Stomach (tissue), 19 donors: ENCODE measurements at places on chromosomes 13 and 19. TPM values are rescaled to one million over a fixed set of nuclear protein-coding genes. Genes with fewer than 3 reads are reported as not detected.

GRIN2D gene
- not detected for total RNA-seq

- no peak for DNase-seq
Observed at GRCh38 chr13:70668293-70668692, 560.0 kb upstream of the KLHL1 start.

GRCh38 chr13:112732679-112733078, 42.8 kb downstream of the ATP11A start:
- no peak for DNase-seq

- DNase-seq, result no peak
Observed at GRCh38 chr13:44048326-44048725, 168.6 kb downstream of the LACC1 start.
